ENCODE measurements at places on chromosomes 4 and X.

GRCh38 chr4:55615008-55615407 lies 21.1 kb downstream of the NMU start:
- no peak for DNase-seq

GRCh38 chr4:147755561-147756295 lies 23.8 kb downstream of the ARHGAP10 start:
- no peak for DNase-seq

DNA sequence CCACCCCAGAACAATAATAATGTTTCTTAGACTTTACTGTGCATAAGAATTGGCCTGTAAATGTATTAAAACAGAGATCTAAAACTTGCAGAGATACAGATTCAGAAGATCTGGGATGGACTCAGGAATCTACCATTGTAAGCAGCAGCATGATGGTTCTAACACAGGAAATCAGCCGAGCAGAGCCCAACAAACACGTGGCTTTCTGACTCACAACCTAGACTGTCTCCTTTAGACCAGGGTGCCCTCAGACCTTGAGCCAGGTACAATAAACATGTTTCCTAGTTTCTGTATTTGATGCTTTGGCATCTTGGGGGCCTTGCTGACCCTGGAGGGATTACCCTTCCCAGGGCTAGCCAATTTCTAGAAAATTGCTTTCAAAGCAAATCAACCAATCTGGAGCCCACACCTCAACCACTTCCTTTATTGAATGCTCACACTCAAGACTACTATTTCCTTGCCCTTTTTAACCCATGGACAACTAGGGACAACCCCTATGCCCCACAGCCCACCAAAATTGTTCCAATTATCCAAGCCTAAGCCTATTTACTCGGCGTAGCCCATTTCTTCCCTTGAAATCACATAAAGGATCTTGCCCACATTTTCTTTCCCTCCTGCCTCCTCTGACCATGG lies 80.5 kb downstream of the TBC1D9 start:
- DNase-seq: no peak

- no peak for DNase-seq
Measured at GRCh38 chr4:7999695-8000094, 60.0 kb upstream of the AFAP1 start.

DNA sequence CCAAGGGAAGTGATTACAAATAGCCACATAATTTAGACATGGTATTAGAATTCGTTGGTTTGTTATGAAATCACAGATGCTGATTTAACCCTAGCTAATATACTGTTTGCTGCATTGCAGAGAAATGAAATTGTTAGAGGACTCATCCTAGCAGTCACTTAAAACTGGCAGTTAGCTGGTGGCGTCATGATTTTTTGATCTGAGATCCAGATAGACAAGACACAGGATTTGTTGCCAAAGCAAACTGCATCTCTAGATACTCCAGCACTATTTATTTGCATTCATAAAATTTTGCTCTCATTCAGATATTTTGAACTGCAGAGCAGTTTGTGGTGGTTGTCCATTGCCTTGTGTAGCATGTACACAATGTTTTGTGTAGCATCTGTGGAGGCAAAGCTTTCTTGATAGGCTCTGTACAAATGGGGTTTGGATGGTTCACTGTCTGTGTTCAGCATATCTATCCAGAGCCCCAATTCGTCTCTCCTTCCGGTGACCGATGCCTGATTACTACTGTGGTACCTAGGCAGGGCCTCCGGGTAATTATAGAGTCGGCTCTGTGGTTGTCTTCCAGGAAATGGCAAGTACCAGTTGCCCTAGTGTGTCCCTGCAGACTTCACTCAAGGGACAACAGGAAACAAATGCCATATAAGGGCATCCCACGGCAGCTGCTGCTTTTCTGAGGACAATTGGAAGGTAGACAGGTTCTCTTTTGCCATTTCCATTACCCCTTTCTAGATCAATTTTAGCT lies 30.1 kb upstream of the SPARCL1 start:
- no peak for DNase-seq

DNA sequence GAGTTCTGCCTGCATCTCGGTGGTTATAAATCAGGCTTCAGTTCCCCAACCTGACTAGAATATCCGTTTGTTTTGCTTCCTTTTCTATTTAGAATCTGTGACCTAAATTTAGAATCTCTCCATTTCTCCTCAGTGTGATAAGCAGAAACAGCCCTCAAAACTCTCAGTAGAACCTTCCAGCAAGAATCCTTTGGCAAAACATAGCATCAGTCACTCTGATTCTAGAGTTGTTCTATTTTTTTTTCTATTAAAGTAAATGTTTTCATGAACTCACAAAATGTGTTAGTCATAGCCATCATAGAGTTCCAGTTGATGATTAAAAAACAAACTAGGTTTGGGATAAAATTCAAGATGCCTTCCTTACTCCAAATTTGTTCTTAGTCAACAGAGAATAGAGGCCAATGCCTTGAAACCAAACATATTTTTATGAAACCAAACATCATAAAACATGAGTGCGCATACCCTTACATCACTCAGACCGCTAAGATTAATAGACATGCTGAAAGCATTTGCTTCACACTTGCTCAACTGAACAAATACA lies 13.2 kb upstream of the C1QTNF7 start:
- no peak for DNase-seq
